ENCODE measurements at places on chromosomes 11 and 22. TPM values are rescaled to one million over a fixed set of nuclear protein-coding genes. Genes with fewer than 3 reads are reported as not detected.

Gene MAML2
- 7.5 TPM for total RNA-seq

Gene ZBTB16
- 0.13 TPM for total RNA-seq

Gene C11orf87
- total RNA-seq: under 0.01 TPM

Gene SLC5A1
- total RNA-seq: not detected

Gene OR4C12
- not detected for total RNA-seq

Gene ROBO4
- 1.9 TPM for total RNA-seq

Gene LRRN4CL
- 3.4 TPM for total RNA-seq

Gene P4HA3
- total RNA-seq: 10.6 TPM

Gene RNH1
- total RNA-seq: 420 TPM

Gene TREH
- not detected for total RNA-seq

Gene MRGPRF
- total RNA-seq: 33.0 TPM

Gene ELMOD1
- 0.19 TPM for total RNA-seq

Gene CD248
- total RNA-seq: 21.9 TPM

Gene KRTAP5-1
- not detected for total RNA-seq

Gene ROM1
- total RNA-seq: 10.6 TPM

Gene ART1
- not detected for total RNA-seq

Gene LRRC74B
- not detected for total RNA-seq

Gene SMTNL1
- total RNA-seq: not detected

Gene HTR3B
- not detected for total RNA-seq

Gene CNGA4
- 0.06 TPM for total RNA-seq

Gene KCNJ1
- 0.06 TPM for total RNA-seq

Gene IRAG1
- total RNA-seq: 73.2 TPM

Gene TSKU
- total RNA-seq: 6.3 TPM

Gene TBX1
- 0.13 TPM for total RNA-seq

Gene TSSC4
- 42.6 TPM for total RNA-seq

Gene OR52A1
- total RNA-seq: not detected

Gene MOGAT2
- total RNA-seq: not detected

Gene HEPACAM
- not detected for total RNA-seq

Gene KIRREL3
- not detected for total RNA-seq

Gene OR56A1
- total RNA-seq: not detected

Gene SHANK3
- 0.79 TPM for total RNA-seq

Gene TRIM22
- 69.4 TPM for total RNA-seq

Gene XKR3
- 0.06 TPM for total RNA-seq

Gene EIF4G2
- total RNA-seq: 775 TPM

Gene GALNT18
- total RNA-seq: 2.5 TPM

Gene OR51B2
- not detected for total RNA-seq

Gene CLP1
- total RNA-seq: 11.8 TPM

Gene ENTHD1
- total RNA-seq: not detected

Gene FXYD6
- not detected for total RNA-seq

Gene BRMS1
- 58.0 TPM for total RNA-seq

Gene HOATZ
- total RNA-seq: not detected

Gene LMO2
- 92.6 TPM for total RNA-seq

Gene DGAT2
- 0.25 TPM for total RNA-seq

Gene PDXP
- total RNA-seq: 8.3 TPM

Gene DDI1
- total RNA-seq: not detected

Gene BIK
- not detected for total RNA-seq

Gene PRDM11
- total RNA-seq: 3.8 TPM

Gene CDC42BPG
- total RNA-seq: 0.25 TPM

Gene TEAD1
- 54.4 TPM for total RNA-seq

Gene DRD2
- total RNA-seq: not detected

Gene DTX4
- total RNA-seq: 4.8 TPM

Gene NADSYN1
- total RNA-seq: 57.0 TPM

Gene SCGB1D2
- not detected for total RNA-seq

Gene ARSA
- 12.4 TPM for total RNA-seq

Gene APOBEC3G
- total RNA-seq: 11.0 TPM

Gene MMP11
- total RNA-seq: 5.2 TPM

All from aortic smooth muscle cell (primary cell).